Right hindlimb (tissue), 1 donor: ENCODE measurements at places on chromosomes 13 and 19.

GRCh38 chr19:2774083-2774679 is 8.9 kb downstream of the SGTA start:
- no peak for DNase-seq

GRCh38 chr19:16208064-16208759 is 10.5 kb downstream of the AP1M1 start:
- DNase-seq: no peak

GRCh38 chr13:50106559-50106958 is 91.3 kb downstream of the KCNRG start:
- no peak for DNase-seq

GRCh38 chr13:28532388-28533124 is 37.6 kb upstream of the FLT1 start:
- DNase-seq: peak; percentile 35

DNA sequence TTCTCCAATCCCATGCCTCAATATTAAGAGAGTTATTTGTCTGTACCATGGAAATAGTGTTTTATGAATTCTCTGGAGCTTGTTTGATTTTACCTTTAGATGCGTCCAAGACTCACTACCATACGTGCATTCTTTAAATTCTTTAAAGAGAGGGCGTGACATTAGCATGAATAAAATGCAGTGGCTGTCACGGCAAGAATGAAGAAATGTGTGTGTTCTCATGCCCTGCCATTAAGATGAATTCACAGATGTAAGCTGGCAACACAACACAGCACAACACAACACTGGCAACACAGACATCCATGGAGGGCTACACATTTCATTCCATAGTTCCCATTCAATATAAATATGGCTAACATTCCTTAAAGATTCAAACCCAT is 213.4 kb downstream of the ENOX1 start:
- no peak for DNase-seq

- DNase-seq: no peak
Observed at GRCh38 chr19:2361246-2362045, 1.4 kb downstream of the TMPRSS9 start.

DNA sequence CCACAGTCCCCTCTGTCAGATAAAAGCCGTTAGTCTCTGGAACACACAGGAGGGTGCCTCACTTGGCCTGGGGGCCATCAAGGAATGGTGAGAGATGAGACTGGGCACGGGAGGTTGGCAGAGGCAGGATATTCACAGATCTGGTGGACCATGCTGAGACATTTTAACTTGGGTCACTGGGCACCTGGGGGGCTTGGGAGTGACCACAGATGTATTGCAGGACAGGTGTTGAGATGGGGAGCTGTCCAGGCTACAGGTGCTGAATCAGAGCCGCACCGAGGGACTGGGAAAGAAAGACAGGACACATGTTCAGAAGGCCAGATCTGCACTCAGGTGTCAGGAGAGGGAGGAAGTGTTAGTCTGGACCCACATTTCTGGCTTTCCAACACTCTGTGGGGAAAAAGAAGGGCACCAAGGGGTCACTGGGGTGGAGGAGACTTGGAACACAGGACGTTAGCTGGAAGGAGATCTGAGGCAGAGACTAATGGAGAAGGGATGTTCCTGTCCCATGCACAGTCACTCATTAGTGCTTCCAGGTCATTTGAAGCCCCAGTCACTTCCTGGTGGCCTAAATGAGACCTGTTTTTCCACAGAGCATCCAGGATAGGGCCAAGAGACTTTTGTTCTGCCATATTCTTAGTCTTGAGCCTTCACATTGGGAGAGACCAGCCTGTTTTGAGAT is 56.1 kb downstream of the CHST8 start:
- DNase-seq: no peak

- no peak for DNase-seq
Observed at GRCh38 chr13:80716610-80717081, 375.7 kb upstream of the SPRY2 start.

DNA sequence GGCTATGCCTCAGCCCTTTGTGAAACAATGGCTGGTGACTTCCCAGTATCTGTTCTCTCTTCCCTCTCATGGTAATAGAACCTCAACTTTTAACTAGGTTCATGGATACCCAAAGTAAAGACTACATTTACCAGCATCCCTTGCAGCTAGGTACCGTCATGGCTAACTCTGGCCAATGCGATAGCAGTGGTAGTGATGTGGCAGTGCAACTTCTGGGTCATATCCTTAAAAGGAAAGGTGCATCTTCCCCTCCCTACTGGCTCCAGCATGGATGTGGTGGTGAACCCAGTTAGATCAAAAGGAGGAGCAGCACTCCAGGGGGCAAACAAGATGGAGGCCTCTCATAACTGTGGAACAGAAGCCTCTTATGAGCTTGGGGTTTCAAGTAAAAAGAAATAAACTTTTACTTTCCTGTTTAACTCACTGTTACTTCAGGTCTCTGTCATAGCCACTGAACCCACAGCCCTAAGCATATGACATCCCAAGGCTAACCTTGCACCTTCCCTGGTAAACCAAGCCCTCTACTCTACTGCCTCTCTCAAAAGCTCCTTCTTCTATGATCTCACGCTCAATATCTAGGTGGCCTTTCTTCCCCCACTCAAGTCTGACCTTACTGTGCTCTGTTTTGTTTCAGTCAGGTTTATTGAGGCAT is 104.4 kb downstream of the DOCK9 start:
- no peak for DNase-seq

DNA sequence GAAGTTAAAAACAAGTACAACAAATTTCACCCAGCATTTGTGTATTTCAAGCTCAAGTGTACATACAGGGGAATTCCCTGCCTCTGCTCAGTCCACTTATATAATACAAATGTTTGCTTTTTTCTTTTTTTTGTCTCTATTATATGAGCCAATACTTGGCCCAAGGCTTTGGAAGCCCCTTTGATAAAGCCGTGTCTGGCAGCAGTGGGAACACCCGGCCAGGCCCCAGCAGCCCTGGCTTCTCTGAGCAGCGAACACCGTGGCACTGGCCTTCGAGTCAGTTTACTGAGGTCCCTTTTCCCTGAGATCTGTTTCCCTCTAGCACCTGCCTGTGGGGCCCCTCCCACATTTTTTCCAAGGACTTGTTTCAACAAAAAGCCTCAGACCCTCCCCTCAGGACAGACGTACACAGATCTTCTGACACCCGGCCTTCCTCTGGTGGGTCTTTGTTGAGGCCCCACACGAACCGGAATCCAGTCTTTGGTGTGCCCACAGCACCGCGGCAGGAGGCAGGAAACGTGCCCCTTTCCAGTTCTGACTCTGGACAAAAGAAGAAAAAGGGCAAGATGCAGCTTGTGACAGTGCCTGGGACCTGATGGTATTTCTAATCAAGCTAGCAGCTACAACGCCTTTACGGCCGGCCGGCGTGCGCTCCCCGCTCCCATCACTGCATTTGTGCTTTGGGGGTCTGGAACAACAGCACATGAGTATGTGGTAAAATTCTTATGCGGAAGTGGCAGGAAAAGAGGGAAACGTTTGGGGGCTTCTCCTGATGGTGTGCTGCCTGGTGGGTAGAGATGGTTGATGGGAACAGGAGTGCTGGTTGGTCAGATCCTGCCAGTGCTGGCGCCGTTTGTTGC is 13.8 kb downstream of the SIPA1L3 start:
- DNase-seq: no peak
